Kidney tubule cell (primary cell): ENCODE measurements at places on chromosomes 13 and 19.

DNA sequence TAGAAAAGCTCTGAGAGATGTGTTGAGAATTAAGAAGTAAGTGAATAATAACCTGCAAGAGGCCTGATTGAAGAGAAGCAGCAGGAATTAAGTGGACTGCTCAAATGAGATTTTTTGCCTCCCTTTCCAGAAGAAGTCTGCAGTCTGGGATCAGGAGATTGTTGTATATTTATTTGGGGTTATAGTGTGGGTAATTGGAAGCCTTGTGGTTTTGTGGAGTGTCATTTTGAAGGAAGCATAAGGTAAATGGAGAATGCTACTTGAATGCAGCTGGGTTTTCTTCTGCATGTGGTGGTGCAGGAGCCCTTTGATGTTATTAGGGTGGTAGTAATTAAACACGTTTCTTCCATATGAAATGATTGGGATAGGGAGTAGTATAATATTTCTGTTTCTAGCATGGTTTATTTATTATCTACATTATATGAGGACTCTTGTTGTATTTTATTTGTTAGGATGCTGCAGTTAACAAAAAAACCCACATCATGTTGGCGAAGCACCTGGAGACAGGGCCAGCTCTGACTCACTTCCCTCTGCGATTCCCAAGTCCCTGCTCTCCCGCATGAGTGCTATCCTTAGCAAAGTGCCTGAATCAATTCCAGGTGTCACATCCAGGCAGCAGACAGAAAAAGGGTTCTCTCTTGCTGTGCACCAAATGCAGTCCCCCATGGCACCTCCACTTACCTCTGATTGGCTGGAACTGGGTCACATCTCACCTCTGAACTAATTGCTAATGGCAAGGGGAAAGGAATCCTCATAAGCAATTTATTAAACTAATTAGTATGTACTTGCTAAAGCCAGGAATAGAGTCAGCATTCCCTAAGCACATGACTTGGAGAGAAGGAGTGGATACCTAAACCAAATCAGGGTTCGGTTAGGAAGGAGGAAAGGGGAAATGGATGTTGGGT, 54.8 kb downstream of the DGKH start:
- peak; percentile 77 for DNase-seq

GRCh38 chr19:51726049-51726448, 2.3 kb upstream of the HAS1 start:
- DNase-seq, result peak; percentile 65

- DNase-seq, result no peak
Observed at GRCh38 chr19:1486720-1487575, 3.2 kb downstream of the PCSK4 start.

DNA sequence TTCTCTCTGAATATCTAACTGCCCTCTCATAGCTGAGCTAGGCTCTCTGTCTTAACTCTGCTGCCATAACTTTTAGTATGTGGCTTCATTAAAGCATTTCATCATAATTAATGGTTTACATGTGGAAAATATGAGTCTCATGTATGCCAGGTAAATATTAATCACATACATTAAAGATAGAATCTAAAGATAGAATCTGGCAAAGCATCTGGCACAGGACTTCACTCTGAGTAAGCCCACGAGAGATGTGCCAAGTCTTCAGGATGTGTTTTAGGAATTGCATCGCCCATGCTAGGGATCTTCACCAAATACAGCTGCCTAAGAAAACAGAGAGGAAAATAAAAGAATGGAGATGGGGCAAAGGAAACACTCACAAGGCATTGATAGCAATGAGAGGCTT, 285.8 kb downstream of the DIAPH3 start:
- DNase-seq, result no peak

DNA sequence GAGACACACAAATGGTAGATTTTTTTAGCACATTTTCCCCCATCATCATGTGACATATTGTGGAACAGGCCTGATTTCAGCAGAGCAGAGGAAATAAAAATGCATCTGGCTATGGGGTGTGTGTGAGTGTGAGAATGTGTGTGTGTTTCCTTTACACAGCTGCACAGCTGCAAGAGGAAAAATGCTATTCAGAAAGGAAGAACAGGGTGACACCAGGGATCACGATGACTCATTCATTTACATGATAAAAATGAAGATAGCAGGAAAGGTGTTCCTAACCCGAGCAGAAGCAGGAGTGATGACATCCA, 469.5 kb upstream of the TSHZ3 start:
- DNase-seq, result no peak

GRCh38 chr13:103883164-103883563, 816.9 kb upstream of the SLC10A2 start:
- DNase-seq, result peak; percentile 99

DNA sequence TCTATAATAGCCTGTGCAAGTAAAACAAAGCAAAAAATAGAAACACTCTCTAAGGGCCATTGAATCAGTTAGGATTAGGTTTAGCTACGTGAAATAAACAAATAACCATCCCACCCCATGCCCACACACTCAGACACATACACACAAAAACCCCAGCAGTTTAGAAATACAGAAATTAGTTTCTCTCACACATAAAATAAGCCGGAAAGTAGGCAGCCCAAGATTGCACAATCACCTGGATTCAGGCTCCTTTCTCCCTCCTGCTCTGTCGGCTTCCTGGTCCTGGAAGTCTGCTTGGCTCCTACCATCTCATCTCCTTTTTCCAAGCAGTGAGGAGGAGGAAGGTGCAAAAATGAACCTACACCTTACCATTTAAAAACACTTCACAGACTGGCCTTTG, 22.6 kb upstream of the USP12 start:
- no peak for DNase-seq
